Stimulated activated CD8-positive, alpha-beta memory T cell treated with anti-CD3 and anti-CD28 coated beads, Interleukin-12 subunit alpha, Interleukin-12 subunit beta, amount 100 ng/mL, for 4 hours (primary cell): ENCODE measurements at places on chromosomes 7 and 10.

GRCh38 chr10:129993621-129994020 lies 29.5 kb upstream of the EBF3 start:
- no peak for DNase-seq

GRCh38 chr10:95266674-95267095 lies 24.1 kb downstream of the PDLIM1 start:
- DNase-seq: no peak

GRCh38 chr10:3292636-3293035 lies 120.1 kb upstream of the PITRM1 start:
- DNase-seq: no peak

- no peak for DNase-seq
Observed at GRCh38 chr10:114482480-114483304, 78.4 kb upstream of the AFAP1L2 start.

DNA sequence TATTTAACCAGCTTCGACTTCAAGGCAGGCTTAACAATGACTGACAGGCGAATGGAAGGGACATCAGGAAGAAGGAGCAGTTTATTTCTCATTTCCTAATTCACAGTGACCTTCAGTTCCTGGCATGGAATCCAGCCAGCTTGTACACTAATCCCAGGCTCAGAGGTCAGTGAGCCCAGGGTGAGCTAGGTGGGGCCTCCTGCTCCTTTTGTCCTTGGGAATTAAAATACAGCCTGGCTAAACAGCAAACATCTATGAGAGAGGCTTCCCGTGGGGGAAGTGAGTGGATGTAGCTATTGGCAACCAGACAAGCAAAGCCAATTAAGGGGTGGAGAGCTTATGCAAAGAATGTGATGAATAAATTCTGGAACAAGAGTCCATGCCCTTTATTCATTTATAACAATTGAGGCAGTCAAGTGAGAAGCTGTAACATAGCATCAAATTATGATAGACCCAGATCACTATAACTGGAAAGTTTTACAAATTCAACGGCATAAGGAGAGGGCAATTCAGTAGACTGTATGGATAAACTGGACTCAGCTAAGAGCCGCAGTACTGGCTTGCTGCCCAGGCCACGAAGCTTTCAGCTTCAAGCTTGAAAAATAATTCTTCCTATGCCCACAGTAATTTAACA lies 57.1 kb downstream of the STK17A start:
- no peak for DNase-seq

GRCh38 chr7:42263971-42264370 lies 27.0 kb upstream of the GLI3 start:
- DNase-seq: no peak

GRCh38 chr10:93393211-93393610 lies 88.9 kb downstream of the MYOF start:
- DNase-seq: no peak

GRCh38 chr7:73358590-73359275 lies 30.8 kb downstream of the FKBP6 start:
- DNase-seq: no peak

DNA sequence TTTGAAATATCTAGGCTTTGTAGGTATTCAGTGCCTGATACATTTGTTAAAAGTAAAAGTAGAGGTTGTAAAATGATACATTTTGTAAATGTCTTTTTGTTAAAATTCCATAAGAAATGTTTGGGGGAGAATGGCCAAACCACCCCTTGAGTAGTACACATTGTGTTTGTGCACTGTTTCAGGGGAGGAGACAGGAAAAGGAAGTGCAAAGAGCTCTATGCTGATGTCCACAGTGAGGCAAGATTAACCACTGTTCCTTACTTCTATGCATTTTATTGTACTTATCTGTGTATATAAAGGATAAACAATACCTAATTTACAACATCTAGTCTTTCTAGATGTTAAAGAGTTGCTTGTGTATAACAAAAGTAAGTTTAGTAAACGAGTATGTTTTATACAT lies 7.4 kb upstream of the CYCS start:
- no peak for DNase-seq

GRCh38 chr10:17961551-17962422 lies 10.1 kb downstream of the SLC39A12 start:
- DNase-seq: no peak

GRCh38 chr7:2775376-2775775 lies 68.7 kb downstream of the GNA12 start:
- DNase-seq: no peak

DNA sequence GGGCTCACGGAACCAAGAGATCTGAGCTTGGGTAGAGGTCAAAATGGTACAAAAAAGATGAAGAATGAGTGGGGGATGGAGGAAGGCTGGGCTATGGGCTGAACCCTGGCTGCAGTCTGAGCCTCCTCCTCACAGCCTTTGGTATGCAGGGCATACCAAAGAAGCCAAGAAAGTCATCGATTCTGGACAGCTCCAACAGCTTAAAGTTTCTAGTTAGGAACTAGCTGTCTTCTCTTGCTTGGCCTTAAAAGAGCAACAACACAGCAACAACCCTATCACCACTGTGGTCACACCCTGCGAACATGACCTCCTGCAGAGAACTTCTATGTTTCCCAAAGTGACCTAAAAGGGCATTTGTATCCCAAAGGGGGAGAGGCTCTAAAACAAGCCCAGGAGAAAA lies 126.1 kb upstream of the EFCAB10 start:
- no peak for DNase-seq

DNA sequence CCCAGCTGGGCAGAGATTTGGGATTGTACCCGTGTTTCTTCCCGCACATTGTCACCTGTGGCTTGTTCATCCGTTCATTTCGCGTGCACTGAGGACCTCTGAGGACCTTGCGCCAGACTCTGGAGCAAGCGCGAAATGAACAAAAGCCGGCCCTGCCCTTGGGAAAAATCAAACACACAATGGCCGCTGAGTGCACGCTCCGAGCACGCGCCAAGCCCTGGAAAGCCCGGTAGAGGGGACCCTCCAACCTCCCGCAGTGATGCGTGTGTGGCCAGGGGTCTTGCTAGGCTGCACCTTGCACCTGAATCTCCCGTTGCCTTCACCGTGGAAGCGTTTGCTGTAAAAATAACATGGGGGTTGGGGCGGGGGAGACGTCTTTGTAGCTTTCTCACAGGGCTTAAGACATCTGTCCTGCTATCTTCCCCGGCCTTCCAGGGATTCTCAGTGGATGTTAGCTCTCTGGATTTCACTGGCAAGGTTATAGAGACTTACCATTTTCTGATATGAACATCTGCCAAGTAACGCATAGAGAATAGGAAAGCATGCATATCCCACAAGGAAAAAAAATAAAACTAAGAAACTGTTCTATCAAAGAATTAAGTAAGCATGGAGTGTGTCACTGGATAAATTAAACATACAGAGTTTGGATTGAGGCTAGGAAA lies 37.3 kb downstream of the ZNF777 start:
- no peak for DNase-seq

GRCh38 chr7:51229106-51229537 lies 87.5 kb downstream of the COBL start:
- no peak for DNase-seq

DNA sequence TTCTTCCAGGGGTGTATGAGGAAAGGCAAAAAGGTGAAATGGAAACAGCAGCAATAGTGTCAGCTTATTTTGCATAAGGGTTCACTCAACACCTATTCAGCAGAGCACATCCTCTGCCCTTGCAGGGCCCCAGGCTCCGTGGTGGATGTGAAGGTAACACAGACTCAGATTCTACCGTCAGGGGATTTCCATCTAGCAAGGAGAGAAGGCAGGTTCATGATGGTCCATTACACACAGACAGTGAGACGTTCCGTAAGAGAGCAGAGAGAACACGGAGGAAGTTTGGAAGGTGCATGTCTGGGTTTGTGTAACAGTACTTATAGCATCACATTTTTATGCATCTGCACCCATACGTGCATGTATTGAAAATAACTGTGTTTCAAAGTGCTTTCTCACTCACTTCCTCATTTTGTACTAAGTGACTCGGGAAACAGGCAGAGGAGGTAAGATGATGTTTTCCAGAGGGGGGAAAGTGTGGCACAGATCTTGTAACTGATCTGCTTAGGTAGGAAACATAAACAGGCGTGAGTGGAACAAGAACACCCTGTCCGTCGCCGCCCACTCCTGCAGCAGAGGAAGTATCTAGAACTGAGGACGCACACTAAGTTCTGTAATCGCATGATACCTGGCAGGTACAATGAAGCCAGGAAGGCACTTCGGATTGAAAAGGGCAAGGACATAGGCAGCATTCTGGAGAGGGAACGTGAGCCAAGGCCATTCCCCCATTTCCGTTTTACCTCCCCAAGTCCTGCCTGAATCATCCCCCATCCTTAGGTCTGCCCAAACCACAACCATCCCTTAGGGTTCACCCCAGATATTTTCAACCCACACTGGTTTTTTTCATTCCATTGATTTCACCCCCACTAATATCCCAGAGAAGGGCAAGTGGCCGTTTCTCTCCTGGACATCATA lies 1.0 kb upstream of the ENO4 start:
- DNase-seq: no peak

GRCh38 chr10:43211030-43211429 lies 55.8 kb downstream of the RASGEF1A start:
- no peak for DNase-seq

DNA sequence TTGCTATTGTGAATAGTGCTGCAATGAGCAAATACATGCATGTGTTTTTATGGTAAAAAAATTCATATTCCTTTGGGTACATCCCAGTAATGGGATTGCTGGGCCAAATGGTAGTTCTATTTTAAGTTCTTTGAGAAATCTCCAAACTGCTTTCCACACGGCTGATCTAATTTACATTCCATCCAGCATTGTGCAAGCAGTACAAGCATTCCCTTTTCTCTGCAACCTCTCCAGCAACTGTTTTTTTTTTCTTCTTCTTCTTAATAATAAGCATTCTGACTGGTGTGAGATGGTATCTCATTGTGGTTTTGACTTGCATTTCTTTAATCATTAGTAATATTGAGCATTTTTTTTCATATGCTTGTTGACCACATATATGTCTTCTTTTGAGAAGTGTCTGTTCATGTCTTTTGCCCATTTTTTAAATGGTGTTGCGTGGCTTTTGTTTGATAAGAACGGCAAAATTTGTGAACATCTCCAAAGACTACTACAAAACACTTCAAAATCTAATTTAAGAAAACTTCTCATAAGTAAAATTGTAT lies 136.1 kb upstream of the MYO3A start:
- no peak for DNase-seq

GRCh38 chr7:28112883-28113540 lies 67.6 kb downstream of the JAZF1 start:
- no peak for DNase-seq

DNA sequence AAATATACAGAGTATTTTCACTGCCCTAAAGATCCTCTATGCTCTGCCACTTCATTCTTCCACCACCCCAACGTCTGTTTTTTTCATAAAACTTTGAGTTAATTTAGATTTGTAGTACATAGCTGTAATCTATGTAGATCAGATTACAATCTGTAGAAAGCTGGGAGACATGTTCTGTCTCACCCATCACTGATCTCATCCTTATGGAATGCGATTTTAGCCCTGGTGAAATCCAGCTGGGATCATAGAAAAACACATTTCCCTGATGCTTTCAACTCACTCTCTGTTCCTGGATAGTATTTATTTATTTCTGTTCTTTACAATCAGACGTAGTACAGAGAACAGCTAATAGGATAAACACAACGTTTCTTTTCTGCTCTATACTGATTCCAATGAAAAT lies 521.0 kb downstream of the KIF20B start:
- no peak for DNase-seq

DNA sequence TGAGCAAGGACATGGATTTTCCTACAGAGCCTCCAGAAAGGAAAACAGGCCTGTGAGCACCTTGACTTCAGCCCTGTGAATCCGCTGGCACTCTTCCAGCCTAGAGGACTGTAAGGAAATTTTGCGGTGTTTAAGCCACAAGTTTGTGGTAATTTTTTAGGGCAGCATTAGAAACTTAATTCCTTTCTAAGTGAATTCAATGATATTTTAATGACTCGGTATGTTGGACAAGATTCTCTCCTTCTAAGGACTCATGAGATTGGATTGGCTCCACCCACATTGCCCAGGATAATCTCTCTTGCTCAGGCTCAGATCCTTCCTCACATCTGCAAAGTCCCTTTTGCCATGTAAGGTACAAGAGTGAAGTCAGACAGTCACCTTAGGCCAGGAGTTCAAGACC lies 4.5 kb downstream of the LYZL2 start:
- no peak for DNase-seq

DNA sequence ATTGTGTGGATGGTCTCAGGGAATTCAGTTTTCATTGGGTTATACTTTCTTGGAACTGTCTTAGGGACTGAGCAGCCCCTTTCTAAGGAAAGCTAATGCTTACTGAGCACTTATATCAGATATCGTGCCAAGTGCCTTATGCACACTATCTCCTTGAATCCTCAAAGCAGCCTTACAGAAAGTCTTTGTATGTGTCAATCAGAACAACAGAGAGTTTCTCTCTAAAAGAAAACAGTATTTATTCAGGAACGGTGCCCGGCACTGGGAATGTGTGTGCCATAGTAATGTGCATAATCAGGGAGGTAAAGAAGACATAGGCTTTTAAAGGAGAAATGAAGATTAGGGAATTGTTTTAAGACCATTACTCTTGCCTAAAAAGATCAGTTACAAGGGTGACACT lies 17.3 kb downstream of the ANTXRL start:
- no peak for DNase-seq

DNA sequence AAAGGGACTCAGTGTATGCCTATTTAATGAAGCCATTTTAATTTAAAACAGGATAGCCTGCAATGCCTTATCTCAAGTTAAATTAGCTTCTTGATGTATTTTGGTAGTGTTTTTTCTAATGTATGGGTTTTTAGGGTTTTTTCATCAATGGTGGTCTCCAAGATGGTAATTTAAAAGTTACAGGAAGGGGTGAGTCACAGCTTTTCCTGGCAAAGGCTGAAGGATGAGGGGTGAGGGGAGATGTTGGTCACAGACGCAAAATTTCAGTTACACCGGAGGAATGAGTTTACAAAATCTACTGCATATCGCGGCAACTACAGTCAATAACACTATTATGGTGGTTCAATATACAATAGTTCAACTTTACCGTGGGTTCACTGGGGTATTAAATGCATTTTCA lies 31.6 kb downstream of the CCDC3 start:
- no peak for DNase-seq

DNA sequence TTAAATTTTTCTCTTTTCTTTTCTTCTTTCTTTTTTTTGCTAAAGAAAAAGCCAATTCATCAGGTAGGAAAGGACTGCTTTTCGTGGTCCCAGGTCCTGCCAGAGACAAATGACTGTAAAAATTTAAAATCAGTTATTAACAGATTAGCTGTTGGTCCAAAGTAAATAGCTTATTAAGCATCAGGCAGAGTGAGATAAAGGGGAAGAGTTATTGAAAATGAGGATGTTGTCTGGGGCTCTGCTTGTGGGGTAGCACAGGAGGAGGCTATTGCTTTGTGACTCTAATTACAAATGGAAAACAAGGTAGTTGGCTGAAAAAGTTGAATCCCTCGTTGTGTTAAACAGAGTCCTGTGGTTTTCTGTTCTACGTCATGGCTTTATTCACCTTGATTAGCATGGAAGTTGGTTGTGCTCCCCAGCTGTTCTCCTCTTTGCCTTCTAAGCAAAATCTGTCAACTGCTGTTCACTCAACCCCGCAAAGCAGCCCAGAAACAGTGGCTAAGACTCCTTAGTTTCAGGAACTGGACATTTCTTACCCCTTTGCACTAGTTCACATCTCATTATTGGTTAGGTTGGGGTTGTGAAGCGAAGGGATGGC lies 128.9 kb downstream of the SNX10 start:
- DNase-seq: no peak

- DNase-seq: no peak
Observed at GRCh38 chr7:90175667-90176066, 21.4 kb downstream of the STEAP1 start.
